ENCODE measurements at places on chromosomes 3 and 15. TPM values are rescaled to one million over a fixed set of nuclear protein-coding genes. Genes with fewer than 3 reads are reported as not detected.

DNA sequence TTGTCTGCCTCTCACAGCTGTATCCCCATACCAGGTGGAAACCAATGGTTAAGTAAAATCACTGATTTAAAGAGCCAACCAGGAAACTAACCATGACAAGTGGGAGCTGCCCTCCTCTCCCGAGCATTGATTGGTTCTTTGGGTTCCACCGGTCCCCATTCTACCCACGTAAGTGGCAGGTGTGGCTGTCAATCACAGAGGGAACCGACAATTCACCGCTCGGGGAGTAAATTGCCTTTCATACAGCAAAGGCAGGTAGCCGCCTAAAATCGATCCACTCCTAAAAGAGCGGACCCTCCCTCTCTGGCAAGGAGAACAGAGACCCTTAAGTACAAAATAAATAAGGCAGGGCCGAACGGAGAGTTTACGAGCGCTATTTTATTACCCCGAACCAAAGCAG, 1.2 kb downstream of the ERC2 start:
- H3K36me3 ChIP-seq, result no peaks in the 10 kb centered on the region
- no peak for DNase-seq
- peaks cover 8% of the 10 kb centered on the region for H3K27me3 ChIP-seq
- H3K27ac ChIP-seq, result no peak overlapping the region
- no peak overlapping the region for H3K4me3 ChIP-seq

Gene AMT
- total RNA-seq, result 12.9 TPM

Gene AGTR1
- total RNA-seq, result not detected

Gene IQCF5
- total RNA-seq, result not detected

GRCh38 chr3:17469954-17470353, 272.5 kb downstream of the TBC1D5 start:
- H3K4me3 ChIP-seq, result no peak overlapping the region
- no peak for DNase-seq
- H3K4me1 ChIP-seq, result peaks cover 20% of the 10 kb centered on the region
- H3K27ac ChIP-seq, result no peak overlapping the region
- no peaks in the 10 kb centered on the region for H3K36me3 ChIP-seq

DNA sequence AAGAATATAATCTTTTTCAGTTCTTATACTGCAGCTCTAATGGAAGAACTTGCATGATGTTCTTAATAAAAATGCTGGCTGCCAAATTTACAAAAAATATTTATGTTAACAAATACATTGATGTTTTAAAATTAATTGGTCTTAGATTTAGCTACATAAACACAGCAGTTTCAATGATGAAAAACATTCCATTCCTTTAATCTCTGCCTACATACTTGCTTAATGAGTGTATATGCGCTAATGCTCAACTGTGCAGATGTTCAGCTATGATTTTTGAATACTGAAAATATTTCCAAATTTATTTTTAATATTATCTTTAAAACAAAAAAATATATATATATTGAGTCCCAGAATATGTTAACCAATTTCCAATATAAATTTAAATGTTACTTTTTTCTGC, 867.4 kb downstream of the ROBO1 start:
- H3K4me3 ChIP-seq, result no peak overlapping the region
- no peaks in the 10 kb centered on the region for H3K27me3 ChIP-seq
- H3K4me1 ChIP-seq, result no peaks in the 10 kb centered on the region
- no peak for DNase-seq
- no peaks in the 10 kb centered on the region for H3K36me3 ChIP-seq
- no peak overlapping the region for H3K27ac ChIP-seq

GRCh38 chr15:85494048-85494777, 113.8 kb downstream of the AKAP13 start:
- H3K27ac ChIP-seq, result peak overlapping the region; percentile 84
- peaks cover 30% of the 10 kb centered on the region for H3K4me1 ChIP-seq
- no peaks in the 10 kb centered on the region for H3K27me3 ChIP-seq
- H3K4me3 ChIP-seq, result no peak overlapping the region
- DNase-seq, result peak; percentile 40

Gene CPOX
- total RNA-seq, result 30.4 TPM

DNA sequence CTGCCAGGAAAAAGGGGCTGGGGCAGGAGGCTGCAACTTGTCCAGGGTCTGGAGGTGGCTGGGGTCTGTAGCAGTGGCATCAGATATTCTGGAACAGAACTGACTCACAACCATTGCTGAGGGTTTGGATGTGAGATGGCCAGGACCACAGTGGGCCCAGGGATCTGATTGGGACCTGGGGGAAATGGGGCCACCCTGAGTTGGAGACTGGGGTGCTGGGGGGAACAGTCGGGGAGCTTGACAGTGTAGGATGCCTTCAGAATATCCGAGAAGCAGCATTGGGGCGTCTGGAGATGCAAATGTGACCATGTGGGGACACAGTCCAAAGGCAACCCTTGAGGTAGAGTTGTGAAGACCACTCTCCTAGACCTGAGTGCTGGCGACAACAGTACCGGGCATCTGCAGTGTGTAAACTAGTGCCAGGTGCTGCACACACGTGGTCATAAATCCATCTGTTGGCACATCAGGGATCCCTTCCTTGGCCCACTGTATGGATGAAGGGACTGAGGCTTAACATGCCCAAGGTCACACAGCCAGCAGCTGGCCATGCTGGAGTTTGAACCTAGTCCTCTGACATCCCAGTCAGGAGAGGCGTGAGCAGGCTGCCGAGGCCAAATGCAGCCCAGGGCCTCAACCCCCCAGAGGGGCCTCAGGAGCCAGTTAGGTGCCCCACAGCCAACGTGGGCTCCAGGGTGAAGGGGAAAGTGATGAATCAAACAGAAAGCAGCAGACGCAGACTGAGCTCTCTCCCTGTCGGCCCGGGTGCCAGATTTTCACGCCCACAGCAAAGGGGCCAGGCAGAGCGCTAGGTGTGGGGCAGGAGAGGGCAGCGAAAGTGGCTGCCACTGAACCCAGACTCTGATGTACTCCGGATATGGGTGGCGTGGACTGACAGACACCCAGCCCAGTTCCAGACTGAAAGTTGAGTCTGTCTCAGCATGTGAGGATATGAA, 18.8 kb downstream of the HEMK1 start:
- no peaks in the 10 kb centered on the region for H3K36me3 ChIP-seq
- no peak overlapping the region for H3K27ac ChIP-seq
- H3K4me1 ChIP-seq, result no peaks in the 10 kb centered on the region
- no peaks in the 10 kb centered on the region for H3K27me3 ChIP-seq

- no peak overlapping the region for H3K4me3 ChIP-seq
- no peaks in the 10 kb centered on the region for H3K36me3 ChIP-seq
- no peaks in the 10 kb centered on the region for H3K27me3 ChIP-seq
- no peak for DNase-seq
These were observed 5.2 kb upstream of the CD200R1 start for GRCh38 chr3:112980080-112980479.

DNA sequence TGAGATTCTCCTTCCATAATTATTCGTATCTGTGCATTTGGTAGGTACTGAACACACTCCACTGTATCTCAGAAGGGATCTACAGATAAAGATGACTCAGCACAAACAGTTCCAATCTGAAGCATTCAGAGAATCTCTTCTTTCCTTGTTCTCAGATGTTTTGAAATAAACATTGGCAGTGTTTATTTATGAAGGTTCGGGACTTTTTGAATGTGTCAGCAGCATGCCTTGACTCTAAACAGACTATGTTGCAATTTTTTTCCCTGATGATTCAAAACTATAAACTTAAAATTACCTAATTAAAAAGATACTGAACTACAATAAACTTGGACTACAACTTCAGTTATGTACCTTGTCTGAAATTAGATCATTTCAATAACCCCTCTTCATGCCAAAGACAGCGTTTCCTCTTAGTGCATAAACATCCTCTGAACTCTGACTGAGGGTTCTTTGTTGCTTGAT, 612.9 kb upstream of the TBL1XR1 start:
- peaks cover 6% of the 10 kb centered on the region for H3K36me3 ChIP-seq
- H3K27me3 ChIP-seq, result no peaks in the 10 kb centered on the region
- peak overlapping the region; percentile 82 for H3K27ac ChIP-seq
- peaks cover 34% of the 10 kb centered on the region for H3K4me1 ChIP-seq

All from PC-9 (cell line).